ENCODE measurements at places on chromosomes 7 and 10.

DNA sequence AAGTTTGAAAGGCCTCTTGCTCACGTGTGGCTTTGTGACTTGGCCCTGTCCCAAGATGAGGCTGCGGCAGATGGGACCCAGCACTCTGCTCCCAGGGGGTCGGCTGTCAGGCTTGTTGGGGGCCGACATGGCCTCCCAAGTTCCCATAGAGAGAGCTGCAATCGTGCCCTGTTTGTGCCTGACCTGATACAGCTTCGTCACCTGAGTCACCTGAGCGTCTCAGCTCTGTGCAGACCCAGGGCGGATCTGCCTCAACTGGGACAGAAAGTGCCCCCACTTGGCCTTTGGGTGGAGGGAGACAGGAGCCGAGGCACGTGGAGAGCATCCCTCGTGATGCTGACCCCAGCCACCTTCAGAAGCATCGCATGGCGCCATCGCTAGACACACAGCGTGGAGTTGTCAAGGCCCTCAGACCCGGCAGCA lies 21.7 kb downstream of the PAPOLB start:
- DNase-seq = no peak

DNA sequence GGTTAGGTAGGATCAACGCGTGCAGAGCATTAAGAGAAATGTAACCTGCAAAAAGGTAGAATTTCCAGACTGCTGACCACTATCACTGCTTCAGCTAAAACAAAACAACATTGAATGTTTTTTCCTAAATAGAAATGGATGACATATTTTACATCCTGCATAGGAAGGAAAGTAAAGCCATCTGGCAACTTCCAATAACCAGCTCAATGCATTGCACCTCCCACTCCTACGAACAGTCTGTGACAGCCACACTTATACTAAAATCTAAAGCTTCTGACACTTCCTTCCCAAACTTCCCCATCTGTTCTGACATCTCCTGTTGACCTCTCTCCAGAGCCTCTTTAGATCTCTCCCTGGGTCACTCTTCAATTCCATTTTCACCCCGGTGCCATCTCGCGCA lies 47.1 kb downstream of the NRCAM start:
- DNase-seq = no peak

DNA sequence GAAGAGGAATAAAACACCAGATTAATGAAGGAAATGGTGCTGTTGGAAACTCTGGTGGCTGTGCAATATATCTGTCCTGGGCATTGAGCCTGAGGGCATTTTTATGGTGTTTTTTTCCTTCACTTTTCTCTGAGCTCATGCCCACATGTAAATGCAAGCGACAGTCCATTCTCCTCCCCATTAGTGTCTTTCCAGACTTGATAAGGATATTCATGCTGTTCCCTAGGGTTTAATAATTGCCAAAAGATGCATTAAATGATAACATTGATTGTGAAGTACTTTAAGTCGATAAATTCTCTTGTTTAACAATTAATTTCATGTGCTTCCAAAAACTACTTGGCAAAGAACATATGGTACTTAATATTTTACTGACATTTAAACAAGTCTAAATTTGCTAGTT lies 384.7 kb downstream of the MDFIC start:
- DNase-seq = no peak

DNA sequence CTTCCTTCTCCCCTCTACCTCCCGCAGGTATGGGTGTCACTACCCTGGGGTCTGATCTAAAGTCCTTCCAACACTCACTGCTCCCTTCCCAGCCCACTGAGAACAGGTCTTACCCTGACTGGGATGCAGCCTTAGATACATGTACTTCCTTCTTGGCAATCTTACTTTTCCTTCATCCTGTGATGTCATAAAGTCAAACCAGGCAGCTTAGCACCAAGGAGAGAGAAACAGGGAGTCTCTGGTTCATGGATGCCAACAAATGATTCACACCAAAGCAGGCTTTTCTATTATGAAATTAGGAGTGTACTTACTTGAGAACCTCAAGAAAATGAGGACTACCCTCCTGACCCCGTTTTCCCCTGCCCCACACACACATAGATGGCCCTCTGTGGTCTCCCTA lies 111.0 kb upstream of the KMT2E start:
- no peak for DNase-seq

DNA sequence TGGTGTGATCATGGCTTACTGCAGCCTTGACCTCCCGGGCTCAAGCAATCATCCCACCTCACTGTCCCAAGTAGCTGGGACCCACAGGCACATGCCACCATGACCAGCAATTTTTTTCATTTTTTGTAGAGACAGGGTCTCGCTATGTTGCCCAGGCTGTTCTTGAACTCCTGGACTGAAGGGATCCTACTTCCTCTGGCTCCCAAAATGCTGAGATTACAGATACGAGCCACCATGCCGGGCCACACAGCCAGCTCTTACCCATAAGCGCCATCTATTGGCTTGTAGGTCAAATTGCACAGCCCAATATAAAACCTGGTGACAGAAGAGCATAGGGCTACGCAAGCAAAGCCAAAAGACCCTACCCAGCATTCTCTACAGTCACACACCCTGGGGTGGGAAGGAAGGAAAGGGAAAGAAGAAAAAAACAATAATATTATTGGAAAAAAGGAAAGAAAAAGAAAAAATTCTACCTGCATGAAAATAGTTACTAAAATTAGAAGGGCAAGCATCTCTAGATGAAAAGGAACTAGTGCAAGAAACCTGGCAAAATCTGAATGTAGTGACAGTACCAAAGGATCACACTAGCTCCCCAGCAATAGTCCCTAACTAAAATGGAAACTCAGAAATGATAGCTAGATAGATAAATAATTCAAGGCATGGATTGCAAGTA lies 29.4 kb upstream of the AMPH start:
- peak; percentile 73 for DNase-seq

DNA sequence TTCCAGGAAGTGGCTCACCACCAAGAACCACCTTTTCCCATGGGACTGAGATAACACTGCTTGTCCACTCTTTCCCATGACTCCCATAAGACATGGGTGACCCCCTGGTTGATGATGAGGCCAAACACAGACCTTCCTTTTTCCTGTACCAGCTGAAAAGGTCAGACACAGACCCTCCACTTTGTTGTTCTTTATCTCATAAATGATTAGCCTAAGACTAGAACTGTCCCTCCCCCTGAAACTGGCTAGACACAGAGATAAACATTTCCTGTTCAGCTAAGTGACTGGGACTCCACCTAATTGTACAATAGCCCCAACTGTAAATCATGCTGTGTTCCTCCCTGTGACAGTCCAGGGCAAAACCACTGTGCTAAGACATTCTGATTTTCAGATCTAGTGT lies 8.2 kb upstream of the NRG3 start:
- DNase-seq = no peak

DNA sequence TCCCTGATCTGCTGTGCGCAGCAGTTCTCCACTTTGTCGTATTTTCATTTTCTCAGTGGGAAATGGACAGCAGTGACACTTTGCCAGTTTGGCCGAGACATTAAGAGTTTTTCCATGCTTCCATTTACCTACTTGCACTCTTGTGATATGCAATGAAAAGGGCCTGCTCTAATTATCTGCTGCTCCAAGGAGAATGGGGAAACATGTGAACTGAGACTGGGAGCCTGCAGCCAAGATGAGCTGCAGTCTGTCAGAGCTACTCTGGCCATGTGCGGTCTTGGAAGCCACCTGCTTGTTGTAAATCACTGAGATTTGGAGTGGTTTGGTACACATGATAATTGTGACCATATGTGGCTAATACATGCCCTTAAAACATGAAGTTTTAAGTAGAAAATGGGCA lies 586.6 kb upstream of the POT1 start:
- no peak for DNase-seq

DNA sequence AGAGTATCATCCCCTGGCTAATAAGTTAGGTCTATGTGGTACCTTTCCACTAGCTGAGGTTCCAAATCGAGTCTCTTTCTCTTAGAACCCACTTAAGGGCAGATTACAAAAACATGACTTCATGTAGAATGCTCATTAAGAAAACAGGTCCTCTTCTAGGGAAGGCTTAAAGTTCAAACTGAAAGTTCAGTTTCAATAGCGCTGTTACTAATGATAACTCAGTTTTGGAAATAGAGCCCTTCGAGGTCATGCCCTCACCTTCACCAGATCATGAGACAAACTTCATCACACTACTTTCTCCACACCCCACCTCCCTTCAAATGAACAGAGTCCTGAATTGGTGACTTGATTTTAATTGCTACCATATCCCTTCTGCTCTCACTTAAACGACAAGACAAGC lies 26.2 kb downstream of the HGF start:
- DNase-seq = no peak

- no peak for DNase-seq
These were observed 2.6 kb downstream of the PPIF start for GRCh38 chr10:79349766-79350406.

- DNase-seq = no peak
These were observed 30.6 kb downstream of the CDCA7L start for GRCh38 chr7:21915140-21915539.
